ENCODE measurements at places on chromosomes 5 and 9.

DNA sequence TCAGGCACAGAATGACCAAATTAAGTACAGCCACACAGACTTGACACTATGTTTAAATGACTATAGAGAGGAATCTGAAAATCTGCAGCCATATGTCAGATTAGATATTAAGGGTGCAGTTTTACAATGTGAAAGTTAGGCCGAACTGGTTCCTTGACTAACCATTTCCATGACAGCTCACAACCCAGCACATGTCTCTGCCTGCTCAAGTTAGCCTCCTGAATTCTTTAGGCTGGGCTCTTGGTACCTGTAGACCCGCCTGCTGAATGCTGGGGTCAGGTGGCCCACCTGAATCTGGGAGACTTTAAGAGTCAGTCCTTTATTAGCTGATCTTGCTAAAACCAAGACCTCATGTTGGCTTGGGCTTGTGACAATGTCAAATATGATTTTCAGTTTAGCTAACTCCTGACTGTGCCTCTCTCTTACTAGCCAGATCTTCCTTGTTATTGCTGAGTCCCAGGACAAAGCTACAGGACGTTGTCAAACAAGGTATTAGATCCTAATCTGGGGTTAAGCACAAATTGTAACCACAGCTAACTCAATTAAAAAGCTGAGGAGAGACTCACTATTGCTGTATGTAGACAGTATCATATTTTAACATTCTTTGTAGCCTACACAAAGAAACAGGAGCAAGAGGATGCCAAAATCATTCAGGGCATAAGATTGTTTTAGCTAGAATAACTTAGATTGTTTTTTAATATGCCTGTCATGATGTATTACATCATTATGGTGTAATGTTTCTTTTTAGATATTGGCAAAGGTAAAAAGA, 490.9 kb downstream of the SEMA5A start:
- no peak for DNase-seq

DNA sequence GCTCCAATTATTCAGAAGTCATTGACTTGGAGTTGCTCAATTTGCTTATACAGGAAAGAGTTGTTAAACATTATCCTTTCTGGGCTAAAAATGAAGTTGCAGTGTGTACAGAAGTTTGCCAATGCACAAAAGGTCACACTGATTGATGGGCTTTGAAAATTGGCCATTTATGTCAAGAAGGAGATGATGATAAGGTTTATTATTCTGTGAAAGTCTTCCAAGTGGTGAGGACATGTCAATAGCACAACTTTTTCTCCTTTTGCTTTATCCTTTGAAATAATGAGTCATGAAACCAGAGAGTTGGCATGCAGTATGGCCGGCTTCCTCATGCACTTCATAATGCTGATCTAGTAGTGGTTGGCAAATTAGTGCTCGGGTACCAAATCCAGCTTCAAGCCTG, 848.5 kb upstream of the WWC1 start:
- DNase-seq = no peak

DNA sequence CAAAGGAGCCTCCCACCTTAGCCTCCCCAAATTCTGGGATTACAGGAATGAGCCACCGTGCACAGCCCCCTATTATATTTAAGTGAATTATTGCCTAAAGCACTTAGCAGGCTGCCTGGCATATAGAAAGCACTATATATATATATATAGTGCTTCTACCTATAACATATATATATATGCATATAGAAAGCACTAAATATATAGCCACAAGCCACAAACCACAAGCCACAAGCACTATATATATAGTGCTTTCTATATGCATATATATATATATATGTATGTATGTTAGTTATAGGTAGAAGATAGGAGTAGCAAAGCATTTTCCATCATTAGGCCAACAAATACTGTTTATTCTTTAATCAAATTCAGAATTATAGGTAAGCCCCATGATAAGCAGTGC, 185.8 kb downstream of the CWC27 start:
- no peak for DNase-seq

GRCh38 chr5:173507171-173507570, 109.3 kb downstream of the BOD1 start:
- no peak for DNase-seq

GRCh38 chr9:115209601-115210306, 91.8 kb upstream of the TNC start:
- no peak for DNase-seq

DNA sequence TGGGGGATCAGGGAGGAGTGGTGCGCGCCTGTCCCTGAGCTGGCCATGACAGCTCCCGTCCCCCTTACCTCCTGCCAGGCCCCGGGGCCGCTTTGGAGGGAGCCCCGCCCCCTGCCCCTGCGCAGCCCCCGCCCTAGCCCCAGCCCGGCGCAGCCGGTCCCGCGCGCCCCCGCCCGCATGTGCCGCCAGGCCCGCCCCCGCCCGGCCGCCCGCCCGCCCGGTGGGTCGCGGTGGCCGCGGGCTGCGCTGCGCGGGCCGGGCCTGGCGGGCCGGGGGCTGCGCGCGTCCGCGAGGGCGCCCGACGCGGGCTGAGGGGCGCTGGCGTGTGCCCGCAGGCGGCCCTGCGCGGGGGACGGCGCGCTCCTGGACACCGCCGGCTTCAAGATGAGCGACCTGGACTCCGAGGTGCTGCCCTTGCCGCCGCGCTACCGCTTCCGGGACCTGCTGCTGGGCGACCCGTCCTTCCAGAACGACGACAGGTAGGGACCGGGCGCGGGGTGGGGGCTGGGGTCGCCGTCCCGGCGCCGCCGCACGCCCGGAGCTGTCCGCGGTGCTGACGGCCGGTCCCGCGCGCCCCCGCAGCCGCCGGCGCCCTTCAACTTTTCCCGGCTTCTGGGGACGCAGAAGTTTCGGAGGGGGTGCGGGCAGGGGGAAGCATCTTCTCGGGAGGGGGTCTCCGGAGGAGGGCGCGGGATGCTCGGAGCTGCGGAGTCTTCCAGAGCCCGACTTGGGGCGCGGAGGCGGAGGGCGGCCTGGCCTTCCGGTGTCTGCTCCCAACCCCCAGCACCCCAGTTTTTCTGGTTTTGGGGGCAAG, 12.5 kb downstream of the KCNT1 start:
- no peak for DNase-seq

DNA sequence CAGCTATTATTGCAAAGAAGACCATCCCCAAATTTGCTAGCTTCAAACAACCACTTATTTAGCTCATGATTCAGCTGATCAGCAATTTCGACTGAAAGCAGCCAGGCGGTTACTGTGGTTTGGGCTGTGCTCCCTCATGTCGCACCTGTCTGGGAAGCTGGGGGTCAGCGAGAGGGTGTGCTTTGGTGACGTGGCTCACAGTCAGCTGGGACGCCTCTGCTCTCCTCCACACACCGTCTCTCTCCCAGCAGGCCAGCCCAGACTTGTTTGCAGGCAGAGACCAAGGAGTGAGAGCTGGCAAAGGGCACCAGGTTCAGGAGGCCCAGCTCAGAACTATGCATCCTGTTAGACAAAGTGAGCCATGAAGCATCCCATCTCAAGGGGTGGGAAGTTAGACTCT, 140.9 kb downstream of the SYK start:
- DNase-seq = no peak

DNA sequence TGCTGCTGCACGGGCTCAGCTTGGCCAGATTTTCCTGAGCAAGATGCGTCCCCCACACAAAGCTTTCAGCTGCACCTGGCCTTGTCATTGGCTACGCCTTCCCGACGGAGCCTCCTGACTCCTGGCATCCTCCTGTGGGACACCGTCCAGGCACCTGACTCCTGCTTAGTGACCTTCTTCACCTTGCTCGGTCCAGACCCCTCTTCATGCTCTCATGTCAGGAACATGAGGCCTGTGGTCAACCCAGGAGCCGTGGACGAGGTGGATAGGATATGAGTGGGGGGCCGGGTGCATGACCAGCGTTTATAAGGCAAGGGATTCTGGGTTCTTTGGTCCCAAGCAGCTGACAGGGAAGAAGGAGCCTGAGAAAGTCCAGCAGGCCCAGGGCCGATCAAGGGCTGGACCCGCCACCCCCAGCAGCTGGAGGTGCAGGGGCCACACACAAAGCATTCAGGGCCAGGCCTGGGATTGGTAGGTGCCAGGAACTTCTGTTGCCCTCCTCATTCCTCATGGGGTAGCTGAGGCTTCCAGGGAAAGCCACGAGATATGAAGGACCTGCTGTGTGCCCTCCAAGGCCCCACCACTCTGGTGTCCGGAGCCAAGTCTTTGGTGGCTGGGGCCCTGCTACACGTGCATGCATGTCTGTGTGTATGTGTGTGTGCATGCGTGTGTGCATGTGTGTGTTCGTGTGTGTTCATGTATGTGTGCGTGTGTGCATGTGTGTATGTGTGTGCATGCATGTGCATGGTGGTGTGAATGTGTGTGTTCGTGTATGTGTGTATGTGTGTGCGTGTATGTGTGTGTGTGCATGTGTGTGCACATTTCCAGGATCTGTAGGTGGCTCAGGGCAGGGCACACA, 34.9 kb downstream of the SLC6A3 start:
- DNase-seq = no peak

DNA sequence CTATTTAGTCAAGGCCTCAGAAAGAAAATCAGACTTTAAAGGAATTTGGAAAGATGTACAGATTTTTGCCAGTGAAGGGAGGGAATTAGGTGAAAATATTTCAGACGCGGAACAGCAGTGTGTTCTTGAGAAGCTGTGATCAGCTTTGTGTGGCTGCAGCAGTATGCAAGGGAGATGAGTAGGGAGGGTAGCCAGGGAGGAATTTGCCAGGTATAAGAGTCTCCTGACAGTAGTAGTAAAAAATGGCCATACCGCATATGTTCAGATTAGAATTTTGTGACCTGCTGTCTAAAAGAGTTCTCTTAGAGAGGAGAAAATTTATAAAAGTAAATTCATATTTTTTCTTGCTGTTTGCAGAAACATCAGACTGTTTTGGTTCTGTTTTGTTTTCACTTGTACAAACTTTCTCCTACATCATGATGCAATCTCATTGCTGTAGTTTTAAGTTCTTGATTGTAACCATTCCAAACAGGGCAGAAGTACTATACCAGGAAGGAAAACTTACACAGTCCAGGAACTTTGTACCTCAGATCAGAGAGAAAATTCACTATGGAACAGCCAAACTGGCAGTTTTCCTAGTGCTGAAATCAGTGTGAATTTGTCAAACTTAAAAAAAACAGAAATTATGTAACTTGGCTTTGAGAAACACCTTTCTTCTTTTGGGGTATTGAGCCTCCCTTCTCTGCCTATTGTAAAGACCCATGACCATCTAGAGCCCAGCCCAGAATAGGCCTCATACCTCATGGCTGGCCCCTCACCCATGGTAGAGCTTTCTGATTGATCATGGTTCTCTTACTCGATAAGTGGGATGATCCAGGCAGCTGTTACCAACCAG, 78.4 kb upstream of the NR3C1 start:
- no peak for DNase-seq

DNA sequence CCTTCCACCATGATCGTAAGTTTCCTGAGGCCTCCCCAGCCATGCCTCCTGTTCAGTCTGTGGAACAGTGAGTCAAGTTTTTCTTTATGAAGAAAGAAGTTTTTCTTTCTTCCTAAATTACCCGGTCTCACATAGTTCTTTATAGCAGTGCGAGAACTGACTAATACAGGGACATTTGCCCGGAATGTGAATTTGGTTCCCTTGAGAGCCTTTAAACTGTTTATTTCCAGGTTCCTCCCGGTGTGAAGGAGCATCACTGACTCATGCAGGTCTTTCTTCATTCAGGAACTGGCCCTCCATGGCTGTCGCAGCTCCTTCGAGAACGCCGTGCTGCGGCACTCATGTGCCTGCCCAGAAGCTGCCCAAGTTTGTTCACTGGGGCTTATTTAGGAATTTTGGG, 87.7 kb downstream of the PTCH1 start:
- DNase-seq = no peak

DNA sequence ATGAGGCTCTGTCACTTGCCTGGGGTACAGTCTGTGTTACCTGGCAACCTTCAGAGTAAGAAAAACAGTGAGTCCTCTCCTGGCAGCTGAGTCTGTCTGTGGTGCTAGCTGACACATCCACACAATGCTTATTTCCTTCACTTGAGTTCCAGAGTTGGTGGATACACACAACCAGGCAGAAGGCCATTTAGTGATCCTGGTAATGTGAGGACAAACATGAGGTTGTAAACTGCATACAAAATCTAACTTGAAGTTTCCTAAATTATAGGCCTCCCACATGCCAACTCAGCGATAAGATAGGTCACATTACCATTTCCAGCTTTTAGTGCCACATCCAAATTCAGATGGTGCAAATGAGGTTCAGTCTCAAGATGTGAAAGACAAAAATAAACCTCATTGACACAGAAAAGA, 125.5 kb downstream of the DCP2 start:
- no peak for DNase-seq

DNA sequence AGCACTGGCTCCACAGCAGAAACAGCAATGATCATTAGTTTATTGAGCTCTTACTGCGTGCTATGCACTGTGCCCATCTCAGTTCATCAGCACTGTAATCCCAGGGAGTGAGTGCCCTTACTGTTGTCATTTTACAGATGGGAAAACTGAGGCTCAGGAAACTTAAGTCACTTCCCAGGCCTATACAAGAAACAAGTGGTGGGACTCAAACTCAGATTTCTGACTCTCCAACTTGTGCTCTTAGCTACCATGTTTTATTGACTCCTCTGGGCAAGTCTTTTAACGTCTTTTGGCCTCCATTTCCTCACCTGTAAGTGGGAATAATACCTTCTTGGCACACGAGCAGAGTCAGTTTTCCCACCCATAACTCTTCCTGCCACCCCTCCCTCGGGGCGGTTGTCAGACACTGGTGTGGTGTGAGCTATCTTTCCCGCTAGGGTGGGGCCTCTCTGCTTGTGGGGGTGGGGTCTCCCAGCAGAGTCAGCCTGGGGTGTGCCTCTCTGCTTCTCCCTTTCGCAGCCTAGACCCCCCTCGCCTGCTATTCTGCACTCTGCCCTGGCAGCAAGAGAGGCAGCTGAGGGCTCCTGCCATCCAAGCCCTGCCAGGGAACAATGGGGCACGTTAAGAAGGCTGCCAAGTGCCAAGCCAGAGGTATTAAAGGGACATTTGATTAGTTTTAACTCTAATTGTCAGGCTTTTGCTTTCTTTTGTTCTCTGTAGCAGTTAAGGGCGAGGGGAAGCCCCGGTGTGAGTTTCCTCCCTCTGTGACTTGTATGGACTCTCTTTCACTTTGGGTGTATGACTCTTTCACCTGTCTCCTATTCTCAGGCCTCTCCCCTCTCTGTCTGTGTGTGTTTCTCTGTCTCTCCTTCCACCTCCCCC, 12.1 kb downstream of the GALNT10 start:
- DNase-seq = no peak

GRCh38 chr9:109331353-109331752, 10.5 kb upstream of the EPB41L4B start:
- no peak for DNase-seq

DNA sequence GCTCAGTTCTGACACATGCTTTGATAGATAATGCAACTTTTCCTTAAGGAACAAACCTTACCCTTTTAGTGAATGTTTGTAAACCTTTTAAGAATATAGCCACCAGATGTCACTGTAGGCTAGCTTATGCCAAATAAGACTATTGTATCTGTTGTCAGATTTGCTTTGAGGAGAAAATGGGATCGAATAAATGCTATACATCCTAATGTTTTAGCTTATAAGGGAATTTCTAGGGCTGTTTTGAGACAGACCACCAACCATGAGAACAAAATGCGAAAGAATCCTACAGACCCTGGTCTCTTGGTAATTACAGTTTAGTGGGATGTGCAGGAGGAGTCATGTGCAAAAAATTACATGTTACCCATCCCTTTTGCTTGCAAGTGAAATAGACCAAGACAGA, 127.6 kb upstream of the NMUR2 start:
- DNase-seq = peak; percentile 36

- no peak for DNase-seq
Measured at GRCh38 chr5:169294621-169295020, 6.3 kb downstream of the SLIT3 start.
